ENCODE measurements at places on chromosomes 11 and 22.
A peak's percentile ranks its signal among the peaks of the same experiment; 100 is the strongest.

DNA sequence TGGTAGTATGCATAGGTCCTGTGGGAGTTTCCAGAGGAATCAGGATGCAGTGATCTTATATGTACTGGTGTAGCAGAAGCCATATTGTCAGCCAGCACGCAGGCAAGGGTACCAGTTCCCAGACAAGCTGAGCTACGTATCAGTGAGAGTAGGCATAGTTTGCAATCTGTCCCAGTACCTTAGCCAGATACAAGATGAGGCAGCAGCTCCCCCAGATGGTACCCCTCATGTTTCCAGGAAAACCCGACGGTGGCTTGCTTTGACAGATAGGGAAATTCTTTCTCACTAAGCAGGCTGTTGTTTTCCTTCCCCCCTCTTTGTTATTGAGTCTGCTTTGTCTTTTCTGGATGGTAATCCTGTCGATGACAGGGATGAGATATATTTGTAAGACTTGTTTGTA lies 109.7 kb upstream of the RRM1 start:
- peak; percentile 18 for DNase-seq

- DNase-seq: no peak
Measured at GRCh38 chr11:108654994-108655631, 9.8 kb upstream of the DDX10 start.

GRCh38 chr11:32213223-32213622 lies 122.3 kb downstream of the RCN1 start:
- no peak for DNase-seq

- DNase-seq: no peak
Measured at GRCh38 chr11:67270256-67271204, 4.3 kb downstream of the GRK2 start.

- DNase-seq: no peak
Measured at GRCh38 chr11:77173494-77173893, 45.4 kb downstream of the MYO7A start.

- DNase-seq: no peak
Measured at GRCh38 chr11:108752297-108752751, 87.5 kb downstream of the DDX10 start.

DNA sequence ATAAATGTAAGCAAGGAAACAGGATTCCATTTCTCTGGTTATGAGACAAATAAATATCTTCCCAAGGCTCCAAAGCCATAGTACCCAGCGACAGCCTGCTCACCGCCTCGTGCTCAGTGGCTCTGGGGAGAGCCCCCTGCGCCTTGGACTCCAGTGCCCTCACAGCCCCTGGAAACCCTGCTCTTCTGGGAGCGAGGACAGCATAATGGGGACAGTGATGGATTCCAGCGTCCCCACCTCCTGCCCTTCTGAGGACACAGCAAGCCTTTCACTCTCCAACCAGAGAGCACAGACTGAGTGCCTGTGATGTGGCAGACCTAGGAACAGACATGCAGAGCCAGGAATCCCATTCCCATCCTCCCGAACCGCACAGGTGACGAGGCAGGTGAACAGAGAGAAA lies 660.8 kb downstream of the TBC1D22A start:
- DNase-seq: no peak

DNA sequence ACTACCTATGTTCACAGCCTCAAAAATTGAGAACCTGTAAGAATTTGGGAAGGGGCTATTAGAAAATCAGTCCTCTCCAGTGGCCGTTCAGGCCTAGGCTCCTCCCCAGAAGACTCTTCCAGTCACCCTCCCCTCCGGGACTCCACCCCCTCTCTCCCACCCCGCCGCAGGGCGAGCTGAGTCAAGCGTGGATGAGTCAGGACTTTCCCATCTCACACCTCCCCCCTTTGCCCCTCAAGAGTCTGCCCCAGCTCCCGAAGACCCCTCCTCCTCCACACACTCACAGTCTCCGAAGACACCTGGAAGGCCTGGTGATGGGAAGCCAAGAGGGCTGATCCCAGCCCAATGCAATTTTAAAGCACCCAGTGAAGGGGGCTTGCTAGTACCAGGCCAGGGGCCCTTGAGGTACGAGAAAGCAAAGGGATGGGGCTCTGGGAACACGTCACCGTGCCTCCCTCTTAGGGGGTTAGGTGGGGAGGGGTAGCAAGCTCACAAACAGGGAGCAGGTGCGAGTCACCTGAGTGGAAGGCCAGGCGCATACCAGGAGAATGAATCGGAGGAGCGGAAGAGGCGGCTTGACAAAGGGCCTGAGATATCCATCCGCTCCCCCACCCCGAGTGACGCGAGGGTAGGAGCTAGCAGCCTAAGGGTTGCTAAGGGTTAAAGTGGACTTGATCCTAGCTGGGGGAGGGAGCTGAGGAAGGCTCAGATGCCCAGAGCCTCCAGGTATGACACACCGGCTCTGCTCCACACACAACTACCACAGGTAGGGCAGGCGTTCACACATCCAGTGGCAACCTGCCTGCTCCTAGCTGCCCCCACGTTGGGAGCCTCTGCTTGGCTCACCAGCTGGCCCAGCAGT lies 13.6 kb downstream of the BCL9L start:
- peak; percentile 73 for DNase-seq

GRCh38 chr22:38269466-38269865 lies 3.3 kb downstream of the TMEM184B start:
- DNase-seq: no peak

- DNase-seq: no peak
Measured at GRCh38 chr11:3989921-3990290, 104.7 kb upstream of the RRM1 start.
